ENCODE measurements at places on chromosomes 7 and 10.

DNA sequence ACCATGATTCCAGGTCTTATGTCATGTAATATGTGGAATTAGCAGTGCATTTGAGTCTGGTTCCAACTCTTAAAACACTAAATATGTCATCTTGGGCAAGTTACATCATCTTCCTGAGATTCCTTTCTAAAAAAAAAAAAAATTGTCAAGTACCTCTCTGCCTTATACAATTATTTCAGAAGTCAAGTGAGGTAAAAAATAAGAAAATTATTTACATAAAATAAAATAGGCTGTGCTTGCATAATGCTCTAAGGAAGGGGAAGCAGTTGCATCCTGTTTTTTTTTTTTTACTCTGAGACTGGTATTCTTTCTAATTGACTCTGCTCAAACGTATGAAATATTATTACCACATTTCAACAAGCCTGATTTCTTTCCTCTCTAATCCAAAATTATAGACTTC lies 55.1 kb upstream of the SEMA3A start:
- no peak for DNase-seq

GRCh38 chr7:131212114-131212513 lies 115.6 kb upstream of the MKLN1 start:
- no peak for DNase-seq

DNA sequence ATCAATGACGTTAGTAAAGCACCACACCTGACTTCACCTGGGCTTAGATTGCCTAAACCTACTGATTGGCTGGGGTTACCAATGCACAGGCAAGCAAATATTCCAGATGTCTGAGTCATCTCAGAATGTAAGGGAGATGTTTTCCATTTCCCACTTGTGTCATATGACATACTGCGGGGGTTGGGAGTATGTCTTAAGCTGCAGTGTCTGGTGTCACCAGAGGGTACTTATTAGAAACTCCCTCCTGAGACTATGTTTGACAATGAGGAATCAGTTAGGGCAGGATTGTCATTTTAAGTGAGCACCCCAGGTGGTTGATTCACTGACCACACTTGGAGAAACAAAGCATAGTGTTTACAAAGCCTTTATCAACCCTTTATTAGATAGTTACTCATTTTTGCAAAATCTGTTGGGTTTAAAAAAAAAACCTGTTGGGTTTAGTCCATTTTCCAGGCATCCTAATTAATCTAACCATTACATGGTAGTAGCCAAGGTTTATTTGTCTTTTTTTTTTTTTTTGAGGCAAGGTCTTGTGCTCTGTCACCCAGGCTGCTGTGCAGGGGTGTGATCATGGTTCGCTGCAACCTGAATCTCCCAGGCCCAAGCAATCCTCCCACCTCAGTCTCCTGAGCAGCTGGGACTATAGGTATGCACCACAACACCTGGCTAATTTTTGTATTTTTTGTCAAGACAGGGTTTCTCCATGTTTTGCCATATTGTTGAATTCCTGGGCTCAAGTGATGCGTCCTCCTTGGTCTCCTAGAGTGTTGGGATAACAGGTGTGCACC lies 72.5 kb downstream of the CDK6 start:
- DNase-seq: no peak

DNA sequence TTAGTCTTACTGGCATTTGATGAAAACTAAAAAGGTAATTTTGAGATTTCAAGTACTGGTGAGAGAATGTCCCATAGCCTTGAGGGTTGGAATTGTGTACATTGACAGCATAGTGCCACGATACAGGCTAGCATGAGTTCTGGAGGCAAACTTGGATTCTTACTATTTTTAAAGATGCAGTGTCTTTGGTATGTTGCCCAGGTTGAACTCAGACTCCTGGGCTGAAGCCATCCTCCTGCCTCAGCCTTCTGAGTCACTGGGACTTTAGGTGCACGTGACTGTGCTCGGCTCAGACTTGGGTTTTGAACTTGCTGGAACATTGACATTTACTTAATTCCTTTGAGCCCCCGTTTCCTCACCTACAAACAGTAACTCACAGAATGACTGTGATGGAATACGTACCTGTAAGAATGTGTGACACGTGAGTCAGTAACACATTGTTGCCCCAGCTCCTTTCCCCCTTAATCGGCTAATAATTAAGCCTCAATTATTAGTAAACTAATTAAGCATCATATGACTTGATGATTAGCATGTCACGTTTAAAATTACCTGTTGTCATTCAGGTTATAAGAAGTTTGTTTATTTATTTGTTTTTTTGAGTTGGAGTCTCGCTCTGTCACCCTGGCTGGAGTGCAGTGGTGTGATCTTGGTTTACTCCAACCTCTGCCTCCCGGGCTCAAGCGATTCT lies 10.6 kb downstream of the DNAJB6 start:
- no peak for DNase-seq

- no peak for DNase-seq
These were observed 31.5 kb downstream of the CHCHD3 start for GRCh38 chr7:133050200-133050995.

- DNase-seq: no peak
These were observed 665.1 kb upstream of the GALNT17 start for GRCh38 chr7:70466725-70467364.

DNA sequence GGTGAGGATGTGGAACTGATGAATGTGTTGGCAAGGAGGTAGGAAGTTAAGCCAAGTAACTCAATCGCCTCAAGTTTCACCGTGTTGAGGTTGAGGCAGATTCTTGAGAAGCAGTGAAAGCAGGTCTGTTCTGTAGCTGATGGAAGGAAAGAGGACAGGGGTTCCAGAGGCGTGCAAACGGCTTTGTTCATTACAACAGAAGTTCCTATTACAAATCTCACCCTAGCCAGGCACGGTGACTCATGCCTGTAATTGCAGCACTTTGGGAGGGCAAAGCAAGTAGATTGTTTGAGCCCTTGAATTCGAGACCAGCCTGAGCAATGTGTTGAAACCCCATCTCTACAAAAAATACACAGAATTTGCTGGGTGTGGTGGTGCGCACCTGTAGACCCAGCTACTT lies 36.9 kb upstream of the PTF1A start:
- no peak for DNase-seq

- DNase-seq: no peak
These were observed 87.3 kb downstream of the EVX1 start for GRCh38 chr7:27329909-27330308.

- no peak for DNase-seq
These were observed at the start of gene SYCE1 for GRCh38 chr10:133565441-133566294. Gene SYCE1, minus strand, starts transcription at chr10:133565583. Its CDS starts 54 bp downstream, at chr10:133565529.

GRCh38 chr7:1912593-1913465 lies 242.8 kb downstream of the ELFN1 start:
- no peak for DNase-seq

DNA sequence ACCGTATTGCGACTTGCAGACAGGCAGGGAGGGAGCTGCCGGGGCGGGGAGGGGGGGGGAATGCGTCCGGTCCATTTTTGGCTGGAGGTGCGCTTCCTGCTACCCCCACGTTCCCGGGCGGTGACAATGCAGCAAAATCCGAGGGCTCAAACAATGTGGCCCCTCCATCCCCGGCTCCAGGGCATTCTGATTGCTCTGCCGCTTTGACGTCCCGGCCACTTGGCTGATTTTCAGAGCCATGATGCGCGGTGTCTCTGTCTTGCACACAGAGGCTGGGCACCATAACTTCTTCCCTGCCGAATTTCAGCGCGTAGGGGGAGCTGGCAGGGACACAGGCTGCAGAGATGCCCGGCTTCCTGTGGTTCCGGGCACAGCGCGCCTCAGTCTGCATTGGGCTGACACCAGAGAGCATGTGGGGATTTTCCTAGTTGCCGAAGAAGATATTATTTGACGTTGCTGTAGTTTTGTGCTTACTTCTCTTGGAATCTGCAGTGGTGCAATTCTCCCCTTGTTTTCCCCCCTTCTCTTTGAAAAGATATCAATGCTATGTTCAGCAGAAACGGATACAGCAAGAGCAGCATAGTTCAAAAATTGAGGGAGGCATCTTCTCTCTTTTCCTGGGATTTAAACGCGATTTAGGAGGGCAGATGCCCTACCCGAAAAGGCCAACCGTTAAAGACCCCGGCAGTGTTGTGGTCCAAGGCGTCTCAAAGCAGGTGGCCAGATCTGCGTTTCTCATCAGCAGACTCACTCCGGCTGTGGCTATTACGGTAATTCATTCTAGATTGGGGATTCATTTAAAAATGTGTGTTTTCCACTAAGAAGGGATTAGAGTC lies 1.4 kb downstream of the HECW1 start:
- DNase-seq: no peak

DNA sequence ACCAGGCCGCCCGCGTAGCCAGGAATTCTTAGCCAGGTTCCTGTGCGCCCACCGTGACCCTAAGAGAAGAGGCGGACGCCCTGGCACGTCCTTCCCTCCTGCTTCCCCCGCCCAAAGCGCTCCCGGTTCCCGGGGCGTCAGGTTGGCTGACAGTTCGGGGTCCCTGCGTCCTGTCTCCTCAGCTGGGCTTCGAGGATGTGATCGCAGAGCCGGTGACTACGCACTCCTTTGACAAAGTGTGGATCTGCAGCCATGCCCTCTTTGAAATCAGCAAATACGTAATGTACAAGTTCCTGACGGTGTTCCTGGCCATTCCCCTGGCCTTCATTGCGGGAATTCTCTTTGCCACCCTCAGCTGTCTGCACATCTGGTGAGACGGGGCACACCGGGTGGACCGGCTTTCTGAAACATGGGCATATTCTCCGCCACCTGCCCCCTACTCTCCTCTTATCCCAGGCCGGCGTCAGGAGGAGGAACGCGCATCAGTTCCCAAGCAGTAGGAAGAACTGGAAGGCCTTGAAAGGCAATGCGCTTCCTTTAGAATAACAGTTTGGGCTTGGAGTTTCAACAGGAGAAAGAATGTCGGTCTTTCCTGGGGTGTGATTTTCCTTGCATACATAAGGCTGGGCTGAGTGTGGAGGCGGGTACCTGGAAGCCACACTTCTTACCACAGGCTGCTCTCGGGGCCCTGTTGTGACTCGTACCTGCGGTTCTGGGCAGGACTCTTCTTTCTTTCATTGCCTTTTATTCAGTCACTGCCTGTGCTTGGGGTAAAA lies 728 bp downstream of the CAV2 start:
- no peak for DNase-seq

DNA sequence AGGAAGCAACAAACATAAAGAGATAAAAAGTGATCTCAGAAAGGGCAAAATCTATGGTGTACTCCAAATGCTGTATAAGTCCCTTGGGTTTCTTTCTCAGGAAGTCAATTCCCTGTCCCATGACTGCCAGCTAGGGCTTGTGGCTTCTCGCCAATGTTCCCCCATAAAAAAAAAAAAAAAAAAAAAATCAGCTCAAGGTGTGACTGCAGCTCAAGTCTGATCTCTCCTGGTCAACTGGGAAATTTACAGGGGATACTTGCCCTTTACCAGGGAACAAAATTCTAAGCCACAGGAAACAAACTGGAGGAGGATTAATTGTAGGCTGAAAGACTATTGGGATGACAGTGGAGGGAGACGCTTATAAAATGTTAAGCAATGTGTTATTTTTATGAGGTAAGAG lies 76.0 kb downstream of the PCGF5 start:
- DNase-seq: no peak

GRCh38 chr7:129723679-129724078 lies 112.2 kb downstream of the NRF1 start:
- DNase-seq: no peak

DNA sequence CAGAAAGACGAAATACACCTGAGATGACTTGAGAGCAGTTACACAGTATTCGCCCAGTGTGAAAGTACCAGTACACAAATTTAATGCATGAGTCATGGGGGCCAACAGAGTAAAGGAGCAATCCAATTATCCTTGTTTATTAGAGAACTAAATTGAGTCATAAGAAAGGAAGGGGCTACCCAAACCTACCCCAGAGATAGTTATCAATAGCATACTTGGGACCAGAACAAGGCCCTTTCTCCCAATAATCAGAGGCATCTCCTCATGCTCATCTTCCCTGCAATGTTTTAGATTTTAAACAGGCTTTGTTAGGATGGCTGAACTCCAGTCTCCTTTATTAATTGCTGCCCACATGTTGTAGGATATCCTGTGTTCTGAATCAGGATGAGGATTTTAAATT lies 239.7 kb upstream of the LRGUK start:
- DNase-seq: no peak

DNA sequence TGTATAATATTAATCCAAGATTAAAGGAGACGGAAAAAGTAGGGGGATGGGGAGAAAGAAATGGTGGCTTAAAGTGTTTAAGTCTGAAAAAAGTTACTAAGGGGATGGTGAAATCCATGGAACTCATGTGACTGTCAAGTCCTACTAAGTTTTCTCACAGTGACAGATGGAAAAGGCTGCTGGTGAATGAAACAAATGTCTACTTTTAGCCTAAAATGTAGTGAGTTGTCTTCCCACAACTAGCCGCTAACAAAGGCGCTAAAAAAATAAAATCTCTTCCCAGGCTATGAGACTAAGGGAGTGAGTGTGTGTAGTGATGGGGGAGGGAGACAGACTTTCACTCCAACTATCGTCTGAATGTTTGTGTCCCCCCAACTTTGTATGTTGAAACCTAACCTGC lies 12.6 kb downstream of the VIM start:
- no peak for DNase-seq

- no peak for DNase-seq
These were observed 73.1 kb downstream of the LANCL2 start for GRCh38 chr7:55438085-55438756.
